ENCODE measurements at places on chromosomes 16 and 17.

- DNase-seq = no peak
Observed at GRCh38 chr17:41486809-41487530, 2.7 kb downstream of the KRT36 start.

- no peak for DNase-seq
Observed at GRCh38 chr17:50817838-50818237, 17.5 kb upstream of the WFIKKN2 start.

- no peak for DNase-seq
Observed at GRCh38 chr17:74785981-74786360, 9.8 kb upstream of the NAT9 start.

- DNase-seq = no peak
Observed at GRCh38 chr17:6713918-6714271, 726 bp upstream of the SLC13A5 start.

DNA sequence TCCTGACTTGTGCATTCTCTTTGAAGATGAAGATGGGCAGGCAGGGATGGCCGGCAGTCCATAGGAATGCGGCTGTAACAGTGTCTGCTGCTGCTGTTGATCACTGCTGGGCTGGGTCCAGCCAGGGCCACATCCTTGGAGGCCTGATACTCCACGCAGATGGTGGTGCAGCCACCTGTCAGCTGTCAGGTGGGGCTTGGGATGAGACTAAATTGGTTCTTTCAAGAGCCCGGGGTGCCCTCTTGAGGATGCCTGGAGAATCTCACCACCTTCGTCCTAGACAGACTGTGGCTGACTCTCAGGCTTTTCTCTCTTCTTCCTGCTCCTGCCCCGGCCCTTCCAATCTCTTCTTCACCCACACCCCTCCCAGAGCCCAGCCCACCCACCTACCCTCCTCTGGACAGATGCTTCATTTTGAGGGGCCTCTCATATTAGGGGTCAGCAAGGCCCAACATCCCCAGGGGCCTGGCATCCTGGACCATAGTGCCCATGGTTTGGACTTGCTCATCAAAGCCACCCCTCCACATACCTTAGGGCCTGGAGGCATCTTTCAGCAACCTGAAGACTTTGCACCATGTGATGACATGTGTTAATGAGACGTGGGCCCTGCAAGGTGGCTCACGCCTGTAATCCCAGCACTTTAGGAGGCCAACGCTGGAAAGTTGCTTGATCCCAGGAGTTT, 19.1 kb downstream of the OSBPL7 start:
- peak; percentile 27 for DNase-seq

GRCh38 chr17:76135810-76136188, 5.2 kb downstream of the FOXJ1 start:
- DNase-seq = no peak

DNA sequence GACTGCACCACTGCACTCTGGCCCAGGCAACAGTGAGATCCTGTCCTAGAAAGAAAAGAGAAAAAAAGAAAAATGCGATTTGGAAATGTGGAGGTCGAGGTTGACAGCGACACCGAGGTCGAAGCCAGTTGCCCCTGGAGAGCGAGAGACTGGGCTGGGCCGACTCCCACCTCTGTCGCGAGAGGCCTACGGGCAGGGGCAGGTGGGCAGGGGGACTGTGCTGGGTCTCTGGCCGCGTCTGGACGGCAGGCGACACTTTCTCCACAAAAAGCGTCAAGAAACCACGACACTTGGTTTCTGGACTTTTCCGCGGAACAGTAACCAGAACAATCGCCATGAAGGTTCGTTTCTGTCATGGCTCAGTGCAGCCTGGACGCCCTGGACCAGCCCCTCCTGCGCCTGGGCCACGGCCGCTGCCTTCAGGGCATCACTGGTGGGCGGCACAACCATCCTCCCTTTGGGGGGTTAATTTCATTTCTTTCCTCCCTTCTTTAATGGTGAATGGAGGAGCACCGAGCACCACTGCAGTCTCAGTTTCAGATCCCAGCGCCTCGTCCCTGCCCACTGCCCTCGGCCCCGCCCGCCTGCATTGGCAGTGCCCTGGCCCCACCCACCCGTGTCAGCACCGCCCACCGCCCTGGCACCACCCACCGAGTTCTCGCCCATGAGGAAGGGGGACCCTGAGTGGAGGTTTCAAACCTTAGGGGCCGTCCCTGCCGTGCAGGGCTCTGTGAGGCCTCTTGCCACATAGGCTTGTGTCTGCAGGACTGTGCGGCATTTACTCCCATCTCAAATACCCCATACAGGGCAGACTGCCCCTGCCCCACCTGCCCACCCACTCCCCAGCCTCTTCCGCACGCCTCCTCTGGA, 18.5 kb upstream of the CDH15 start:
- DNase-seq = no peak

- no peak for DNase-seq
Observed at GRCh38 chr16:8716592-8716991, 42.2 kb downstream of the ABAT start.

- no peak for DNase-seq
Observed at GRCh38 chr17:55271958-55272710, 7.4 kb downstream of the HLF start.

GRCh38 chr16:9534759-9535158, 443.3 kb downstream of the HAPSTR1 start:
- no peak for DNase-seq

DNA sequence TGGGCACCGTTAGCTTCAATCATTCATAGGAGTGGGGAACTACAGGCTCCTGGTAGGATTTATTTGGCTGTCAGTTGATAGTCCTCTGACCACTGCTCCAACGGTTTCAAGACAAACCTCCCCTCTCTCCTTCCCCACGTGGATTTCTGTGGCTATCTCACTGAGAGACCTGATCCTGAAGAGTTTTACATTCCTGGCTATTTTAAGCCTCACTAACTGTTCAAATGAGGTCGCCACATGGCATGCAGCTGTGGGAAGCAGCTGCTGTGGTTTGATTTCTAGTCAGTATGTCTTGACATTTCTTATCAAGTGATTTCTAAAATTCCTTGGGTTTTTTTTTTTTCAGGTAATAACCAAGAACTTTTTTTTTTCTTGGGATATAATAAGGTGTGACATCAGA, 38.3 kb downstream of the CDK5R1 start:
- no peak for DNase-seq

DNA sequence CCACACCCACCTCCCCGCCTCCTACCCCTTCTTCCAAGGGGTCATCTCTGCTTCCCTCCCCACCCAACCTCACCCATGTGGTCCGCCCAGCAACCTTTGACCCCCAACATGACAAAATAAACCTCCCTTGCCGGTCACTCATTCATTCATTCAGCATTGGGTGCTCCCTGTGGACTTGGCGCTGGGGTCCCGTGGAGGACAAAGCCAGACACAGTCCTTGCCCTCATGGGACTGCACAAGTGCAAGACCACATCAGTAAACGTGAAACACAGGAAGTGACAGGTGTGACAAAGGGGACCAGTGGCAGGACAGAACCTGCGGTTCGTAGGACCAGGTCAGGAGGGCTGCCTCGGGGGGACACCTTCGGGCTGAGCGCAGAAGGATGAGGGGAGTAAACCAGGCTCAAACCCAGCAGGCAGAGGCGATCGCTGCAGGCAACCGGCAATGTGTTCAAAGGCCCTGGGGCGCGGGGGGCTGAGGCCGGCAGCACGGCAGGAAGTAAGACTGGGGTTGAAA, 185.4 kb downstream of the SEC14L1 start:
- DNase-seq = no peak

GRCh38 chr16:58392215-58393137, at the start of gene GINS3:
TSS of gene GINS3 (plus strand) at chr16:58392471. CDS start at chr16:58392602, 131 bp downstream.
- DNase-seq = peak; percentile 65

DNA sequence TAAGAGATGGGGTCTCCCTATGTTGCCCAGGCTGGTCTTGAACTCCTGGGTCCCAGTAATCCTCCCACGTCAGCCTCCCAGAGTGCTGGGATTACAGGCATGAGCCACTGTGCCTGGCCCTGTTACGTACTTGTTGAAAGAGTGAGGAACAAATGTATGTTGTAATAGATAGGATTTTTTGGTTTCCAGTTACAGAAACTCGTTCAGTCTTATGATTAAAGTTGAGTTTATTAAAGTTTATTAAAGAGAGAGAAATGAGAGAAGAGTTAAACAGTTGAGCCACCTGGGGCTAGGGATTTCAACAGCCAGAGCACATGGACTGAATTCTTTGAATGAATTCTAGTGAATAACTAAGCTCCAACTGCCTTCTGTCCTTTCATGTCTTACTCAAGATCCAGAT, 3.7 kb downstream of the TADA2A start:
- DNase-seq = no peak

GRCh38 chr17:76263896-76264295, 1.3 kb upstream of the UBALD2 start:
- DNase-seq = no peak

DNA sequence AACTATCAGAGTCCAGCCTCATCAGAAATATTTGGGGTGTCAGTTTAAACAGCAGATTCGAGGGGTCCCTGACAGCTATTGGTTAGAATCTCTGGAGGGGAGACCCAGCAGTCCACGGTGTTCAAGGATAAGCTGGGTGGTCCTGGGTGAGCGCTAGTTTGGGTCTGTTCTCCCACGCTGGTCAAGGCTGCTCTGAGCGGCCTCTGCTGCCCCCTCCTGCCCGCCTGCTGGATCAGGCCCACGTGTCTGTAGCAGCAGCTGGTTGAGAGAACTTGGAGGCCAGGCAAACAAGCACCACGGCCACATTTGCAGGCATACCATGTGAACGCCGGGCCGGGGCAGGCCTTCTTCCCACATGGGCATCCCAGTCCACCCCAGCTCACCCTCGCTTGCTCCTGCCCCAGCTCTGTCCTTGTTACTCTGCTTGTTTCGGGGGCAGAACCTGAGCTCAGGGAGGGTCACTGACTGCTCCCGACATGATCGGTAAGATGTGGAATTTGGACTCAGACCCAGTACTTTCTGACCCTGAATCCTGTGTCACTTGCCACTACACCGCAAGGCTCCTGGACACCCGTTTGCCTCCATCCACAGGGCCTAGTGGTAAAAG, 7.4 kb downstream of the FOXF1 start:
- no peak for DNase-seq

GRCh38 chr17:55116440-55116914, 147.9 kb downstream of the STXBP4 start:
- no peak for DNase-seq

- DNase-seq = peak; percentile 47
Observed at GRCh38 chr17:81514739-81515529, 2.3 kb upstream of the ACTG1 start.

DNA sequence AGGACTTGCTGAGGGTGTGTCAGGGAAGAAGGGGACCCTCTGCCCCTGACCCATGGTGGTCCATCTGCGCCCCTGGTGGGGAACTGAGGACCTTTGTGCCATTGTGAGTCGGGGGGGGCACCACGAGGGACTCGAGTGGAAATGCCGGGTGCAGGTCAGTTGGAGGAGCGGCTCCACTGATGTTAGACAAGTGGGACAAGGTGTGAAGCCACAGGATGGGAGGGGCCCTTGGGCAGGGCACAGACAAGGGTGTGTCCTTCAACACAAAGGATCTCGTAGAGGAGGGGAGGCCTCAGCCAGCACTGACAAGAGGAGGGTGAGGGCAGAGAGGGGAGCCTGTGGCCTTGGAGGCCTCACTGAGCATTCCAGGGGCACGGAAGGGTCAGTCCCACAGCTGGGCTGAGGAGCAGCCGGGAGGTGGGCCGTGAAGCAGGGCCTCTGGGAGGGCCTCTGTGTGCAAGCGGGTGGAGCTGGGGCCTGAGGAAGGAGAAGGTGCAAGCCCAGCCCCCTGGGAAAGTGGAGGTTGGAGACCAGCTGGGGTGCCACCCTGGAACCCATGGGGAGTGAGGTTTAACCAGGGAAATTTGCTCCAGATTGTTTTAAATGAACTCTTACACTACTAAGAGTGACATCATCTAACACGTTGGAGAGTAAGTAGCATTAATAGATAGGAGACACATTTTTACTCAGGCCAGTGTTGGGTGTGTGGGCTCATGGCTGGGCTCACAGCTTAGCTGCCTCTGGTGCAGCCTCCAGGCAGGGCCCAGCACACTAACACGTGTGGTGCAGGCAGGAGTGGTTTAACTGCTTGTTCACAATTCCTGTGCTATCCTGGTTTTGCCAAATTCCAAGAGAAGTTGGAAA, 27.9 kb downstream of the NARF start:
- DNase-seq = no peak

DNA sequence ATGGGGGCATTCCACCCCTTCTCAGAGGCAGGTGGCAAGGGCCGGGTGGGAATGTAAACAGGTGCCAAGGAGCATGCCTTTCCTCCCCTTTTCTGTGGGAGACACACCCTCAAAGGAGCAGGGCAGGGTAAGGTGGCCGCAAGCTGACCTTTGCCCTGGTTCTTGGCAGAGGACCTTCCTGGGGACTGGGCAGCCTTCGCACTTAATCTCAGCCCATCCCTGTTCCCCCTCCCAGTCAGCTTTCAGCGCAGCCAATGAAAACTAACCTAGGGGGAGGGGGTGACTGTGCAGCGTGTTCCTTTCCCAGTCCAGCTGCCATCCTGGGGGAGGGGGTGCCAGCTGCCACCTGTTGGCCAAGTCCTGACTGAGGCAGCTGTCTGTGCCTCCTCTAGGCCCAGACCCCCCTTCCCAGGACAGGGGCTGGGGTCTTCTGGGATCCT, 2.8 kb downstream of the TRAF4 start:
- no peak for DNase-seq

GRCh38 chr17:59853168-59853918, 39.4 kb downstream of the TUBD1 start:
- DNase-seq = no peak

GRCh38 chr16:51592535-51593300, 441.6 kb upstream of the SALL1 start:
- no peak for DNase-seq

- no peak for DNase-seq
Observed at GRCh38 chr17:68775318-68775717, 174.2 kb upstream of the FAM20A start.

DNA sequence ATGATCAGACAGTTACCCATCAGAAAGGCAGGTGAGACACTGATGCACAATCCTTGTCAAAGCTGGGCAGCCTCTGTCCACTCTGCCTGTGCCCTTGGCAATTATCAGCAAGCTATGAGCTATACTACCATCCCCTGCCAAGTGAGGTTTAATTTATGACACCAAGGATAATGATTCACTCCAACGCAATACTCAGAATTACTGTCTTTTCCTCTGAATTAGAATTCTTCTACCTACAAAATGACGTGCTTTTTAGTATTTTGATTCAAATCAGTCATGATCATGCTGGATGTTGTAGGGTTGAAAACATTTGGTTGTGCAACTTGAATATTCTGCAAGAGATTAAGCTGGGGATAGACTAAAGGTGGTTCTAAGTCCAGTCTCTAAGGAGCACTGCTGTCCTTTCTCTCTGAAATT, 116.8 kb upstream of the SOX9 start:
- DNase-seq = no peak

- DNase-seq = no peak
Observed at GRCh38 chr16:12754824-12755543, 48.7 kb downstream of the CPPED1 start.

DNA sequence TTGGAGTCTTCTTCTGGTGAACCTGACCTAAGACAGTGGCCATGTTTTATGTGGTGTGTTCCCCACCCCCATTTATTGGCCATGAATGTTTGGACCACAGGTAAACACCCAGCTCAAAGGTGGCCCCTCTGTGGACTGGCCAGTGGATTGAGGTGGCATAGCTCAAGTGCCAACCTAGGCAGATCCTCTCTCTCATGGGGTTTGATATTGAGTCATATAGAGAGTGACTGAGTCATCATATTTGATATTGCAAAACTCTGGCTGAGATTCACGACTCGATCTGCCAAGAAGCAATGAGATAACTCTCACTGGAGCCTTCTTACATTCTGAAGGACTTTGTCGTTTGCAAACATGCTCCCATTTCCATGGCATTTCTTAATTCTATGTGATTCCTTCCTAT, 10.5 kb upstream of the TEKT3 start:
- no peak for DNase-seq

- DNase-seq = no peak
Observed at GRCh38 chr16:48608452-48608851, 1.5 kb downstream of the N4BP1 start.

Data from stimulated activated CD8-positive, alpha-beta memory T cell treated with anti-CD3 and anti-CD28 coated beads, Interleukin-15, amount 100 ng/mL, for 1 hour (primary cell).